Activated naive CD4-positive, alpha-beta T cell treated with anti-CD3 and anti-CD28 coated beads, Interleukin-2, amount 10 ng/mL, durations not matched to agents 7 days and 5 days (primary cell): ENCODE measurements at places on chromosomes 1 and 21.

DNA sequence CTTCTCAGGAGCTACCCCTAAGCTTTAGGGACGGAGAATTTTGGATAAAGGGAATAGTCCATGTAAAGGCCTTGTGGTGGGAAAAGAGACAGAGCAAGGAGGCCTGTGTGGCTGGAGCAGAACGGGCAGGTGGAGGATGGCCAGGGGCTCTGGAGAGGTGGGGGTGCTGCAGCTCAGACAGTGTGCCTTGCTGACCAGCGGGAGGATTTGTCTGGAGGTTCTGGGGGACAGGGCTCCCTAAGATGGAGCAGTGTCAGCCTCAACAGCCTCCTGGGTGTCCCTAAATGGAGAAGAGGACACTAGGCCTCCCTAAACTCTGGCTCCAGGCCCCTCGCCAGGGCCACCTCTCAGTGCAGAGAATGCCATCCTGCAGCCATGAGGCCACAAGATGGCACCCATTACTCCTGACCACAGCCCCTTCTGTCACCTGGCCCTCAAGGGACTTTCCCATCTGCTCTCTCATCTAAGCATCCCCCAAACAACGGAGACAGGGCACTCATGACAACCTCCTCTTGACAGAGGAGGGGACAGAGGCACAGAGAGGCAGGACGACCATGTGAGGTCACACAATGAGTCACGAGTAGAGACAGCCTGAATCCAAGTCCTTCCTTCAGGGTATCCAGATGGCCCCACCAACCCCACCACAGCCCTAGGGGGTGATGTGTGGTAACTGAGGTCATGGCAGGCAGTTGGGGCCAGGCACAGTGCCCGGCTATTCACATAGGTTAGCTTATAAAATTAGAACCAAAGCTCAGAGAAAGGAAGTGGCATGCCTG is 94.7 kb downstream of the DMRTB1 start:
- peak; percentile 17 for DNase-seq

- no peak for DNase-seq
These were observed 49.5 kb downstream of the CHODL start for GRCh38 chr21:18294100-18294499.

DNA sequence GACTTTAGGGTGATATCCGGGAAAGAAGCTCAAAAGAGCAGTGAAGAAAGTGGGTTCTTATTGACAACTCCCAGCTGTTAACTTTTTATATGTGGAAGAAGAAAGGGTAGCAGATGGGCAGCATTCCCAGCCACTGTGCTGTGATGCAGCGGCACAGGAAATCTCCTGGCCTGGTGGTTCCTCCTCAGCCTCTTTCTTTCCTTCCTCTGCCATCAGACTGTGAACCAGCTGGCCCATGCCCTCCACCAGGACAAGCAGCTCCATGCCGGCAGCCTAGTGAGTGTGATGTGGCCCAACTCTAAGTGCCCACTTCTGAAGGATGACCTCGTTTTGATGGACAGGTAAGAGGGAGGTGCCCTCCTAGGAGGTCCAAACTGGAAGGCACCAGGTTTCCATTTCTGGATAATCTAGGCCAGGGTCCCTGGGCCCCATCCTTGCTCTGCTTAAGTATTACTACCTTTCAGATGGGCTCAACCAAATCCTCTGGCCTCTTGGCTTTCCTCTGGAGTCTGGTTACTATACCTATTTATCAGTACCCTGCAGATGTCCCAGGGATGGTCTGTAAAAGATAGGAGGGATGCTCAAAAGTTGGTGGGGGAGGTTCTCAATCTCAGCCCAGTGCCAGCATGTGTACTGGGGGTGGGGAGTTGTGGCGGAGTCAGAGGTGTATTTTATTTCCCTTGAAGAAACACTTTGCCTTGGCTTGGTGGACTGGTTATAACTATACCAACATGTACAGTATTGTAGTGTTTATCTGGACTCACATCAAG is 17.0 kb downstream of the MFN2 start:
- DNase-seq, result no peak

GRCh38 chr1:51276286-51276685 is 40.2 kb downstream of the RNF11 start:
- no peak for DNase-seq

- no peak for DNase-seq
These were observed 53.9 kb downstream of the SYDE2 start for GRCh38 chr1:85146972-85147359.

DNA sequence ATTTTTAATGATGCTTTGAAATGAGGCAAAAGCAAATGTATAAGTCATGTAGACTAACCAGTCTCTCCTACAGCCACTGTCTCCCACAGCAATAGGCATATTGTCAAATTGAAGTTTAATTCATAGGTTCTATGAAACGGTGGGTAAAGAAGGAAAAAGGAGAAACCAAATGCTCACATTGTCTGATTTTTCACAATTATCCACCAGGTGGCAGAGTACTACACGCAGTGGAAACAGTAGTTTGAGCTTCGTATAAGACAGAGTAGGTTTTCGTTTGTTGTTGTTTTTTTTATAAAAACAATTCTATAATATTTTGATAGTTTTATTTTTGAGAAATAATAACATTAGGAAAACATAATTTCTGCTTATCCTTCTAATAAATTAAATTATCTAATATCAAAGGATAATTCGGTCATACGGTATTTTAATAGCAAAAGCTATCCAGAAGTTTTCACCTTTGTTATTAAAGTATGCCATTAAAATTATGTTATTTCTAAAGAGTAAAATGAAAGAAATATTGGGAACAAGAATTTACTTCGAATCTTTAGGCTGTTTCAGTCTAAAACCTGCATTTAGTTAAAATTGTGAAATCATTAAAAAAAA is 39.1 kb downstream of the TYW3 start:
- DNase-seq, result no peak

GRCh38 chr1:27634177-27634984 is 604 bp downstream of the FGR start:
- peak; percentile 68 for DNase-seq

DNA sequence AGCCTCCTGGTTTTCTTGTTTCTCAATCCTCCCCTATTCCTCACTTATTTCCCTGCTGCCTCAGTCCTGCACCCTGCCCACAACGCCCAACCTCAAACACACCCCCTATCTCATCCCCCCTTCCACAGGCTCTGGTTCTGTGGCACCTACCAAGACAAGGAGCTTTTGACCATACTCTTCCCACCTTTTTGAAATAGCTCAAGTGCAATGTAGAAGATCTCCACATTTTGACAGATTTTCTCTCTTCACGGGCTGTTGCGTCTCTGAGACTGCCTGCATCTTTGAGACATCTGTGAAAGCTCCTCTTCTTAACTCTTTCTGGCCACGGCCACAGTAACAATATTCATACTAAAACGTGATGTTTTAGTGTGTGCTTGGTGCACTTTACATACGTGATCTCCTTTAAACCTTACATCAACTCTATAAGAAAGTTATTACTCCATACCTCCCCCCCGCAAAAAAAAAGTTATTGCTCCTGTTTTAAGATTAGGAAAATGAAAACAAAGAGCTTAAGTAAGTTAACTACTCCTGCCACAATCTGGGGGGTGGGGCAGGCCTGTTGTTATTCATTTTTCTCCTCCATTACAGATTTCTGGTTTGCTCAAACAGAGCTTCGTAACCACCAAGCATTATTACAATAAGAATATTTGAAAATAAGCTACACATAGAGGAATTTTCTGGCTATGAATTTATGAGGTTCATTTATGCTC is 1.8 kb upstream of the SERBP1 start:
- no peak for DNase-seq

DNA sequence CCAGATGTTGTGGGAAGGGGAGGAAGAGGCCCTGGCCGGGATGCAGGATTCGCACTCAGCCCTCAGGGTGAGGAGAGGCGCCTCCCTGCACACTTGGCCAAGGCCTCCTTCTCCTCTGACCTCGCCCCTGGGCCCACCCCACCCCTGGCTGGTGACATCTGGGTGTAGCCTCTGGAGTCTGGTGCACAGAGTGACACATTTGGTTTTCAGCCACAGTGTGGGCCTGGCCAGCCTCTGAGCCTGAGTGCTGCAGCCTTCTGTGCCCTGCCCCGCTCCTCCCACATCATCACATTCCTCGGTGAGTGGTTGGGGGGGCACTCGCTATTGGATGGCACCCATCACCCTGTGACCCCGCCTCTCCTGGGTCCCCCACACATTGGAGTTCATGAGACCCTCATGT is 45.8 kb downstream of the PRDM16 start:
- no peak for DNase-seq

DNA sequence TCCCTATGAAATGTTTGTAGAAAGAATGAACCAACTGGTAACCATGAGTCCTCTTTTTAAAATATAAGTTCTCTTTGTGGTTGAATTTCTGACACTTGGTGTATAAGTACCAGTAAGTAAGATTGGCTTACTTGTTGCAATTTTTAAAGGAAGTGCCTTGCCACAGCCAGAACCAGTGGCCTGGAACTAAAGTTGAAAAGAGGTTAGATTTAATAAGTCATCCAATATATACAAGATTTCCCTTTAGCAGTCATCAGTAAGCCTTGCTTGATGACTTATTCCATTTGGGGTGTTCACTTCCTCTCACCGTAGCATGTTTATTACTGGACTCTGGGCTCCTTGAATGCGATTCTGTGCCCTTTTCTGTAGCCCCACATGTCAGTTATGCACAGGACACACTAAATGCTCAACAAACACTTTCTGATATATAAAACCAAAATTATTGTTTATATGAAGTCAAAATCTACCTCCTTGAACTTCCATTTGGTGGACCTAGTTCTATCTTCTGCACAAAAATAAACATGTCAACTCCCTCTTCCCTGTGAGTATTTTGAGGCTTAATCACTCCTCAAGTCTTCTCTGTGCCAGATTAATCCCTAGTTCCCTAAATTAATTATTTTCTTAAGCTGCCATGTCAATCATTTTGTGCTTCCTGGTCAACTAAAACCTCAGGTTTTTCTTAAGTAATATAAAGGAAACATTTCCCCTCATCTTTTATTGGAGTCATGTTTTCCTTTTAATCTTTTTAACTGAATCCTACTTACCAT is 218.1 kb downstream of the ST6GALNAC3 start:
- DNase-seq, result no peak

- no peak for DNase-seq
These were observed 82.6 kb upstream of the GPR52 start for GRCh38 chr1:174364996-174365736.

GRCh38 chr1:14881775-14882672 is 271.5 kb upstream of the TMEM51 start:
- DNase-seq, result no peak

DNA sequence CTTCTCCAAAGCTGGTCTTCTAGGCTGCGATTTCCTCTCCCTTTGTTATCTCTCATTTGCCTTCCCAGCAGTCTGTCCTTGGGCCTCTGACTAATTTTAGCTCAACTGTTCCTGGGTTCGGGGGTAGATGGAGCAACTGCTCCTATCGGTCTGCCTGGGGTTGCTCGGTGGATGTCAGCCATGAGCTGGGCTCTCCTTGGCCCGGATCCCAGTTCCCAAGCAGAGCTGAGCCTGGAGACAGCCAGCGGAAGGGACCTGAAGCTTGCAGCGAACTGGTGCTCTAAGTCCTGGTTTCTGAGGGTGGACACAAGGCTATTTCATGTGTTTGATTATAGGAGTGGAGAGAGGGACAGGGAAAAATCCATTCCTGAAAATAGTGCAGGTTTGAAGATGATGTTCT is 423.0 kb downstream of the RPS6KC1 start:
- DNase-seq, result no peak

- no peak for DNase-seq
These were observed 40.0 kb downstream of the L1TD1 start for GRCh38 chr1:62234688-62235087.

DNA sequence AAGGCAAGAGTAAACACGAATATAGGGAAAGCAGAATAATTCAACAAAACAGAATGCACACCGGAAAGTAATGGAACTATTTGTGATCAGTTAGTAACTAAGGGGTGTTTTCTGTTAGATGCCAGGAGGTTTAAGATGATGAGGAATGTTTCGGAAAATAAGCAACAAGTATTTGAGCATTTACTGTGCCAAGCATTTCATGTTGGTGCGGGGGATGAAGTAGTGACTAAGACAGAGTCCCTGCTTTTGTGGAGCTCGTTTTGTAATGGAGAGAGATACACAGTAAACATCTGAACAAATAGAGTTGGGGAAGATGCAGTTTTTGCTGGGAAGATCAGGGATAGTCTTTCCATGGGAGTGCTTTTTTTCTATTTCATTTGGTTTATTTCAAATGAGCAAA is 78.7 kb downstream of the DYRK1A start:
- no peak for DNase-seq

DNA sequence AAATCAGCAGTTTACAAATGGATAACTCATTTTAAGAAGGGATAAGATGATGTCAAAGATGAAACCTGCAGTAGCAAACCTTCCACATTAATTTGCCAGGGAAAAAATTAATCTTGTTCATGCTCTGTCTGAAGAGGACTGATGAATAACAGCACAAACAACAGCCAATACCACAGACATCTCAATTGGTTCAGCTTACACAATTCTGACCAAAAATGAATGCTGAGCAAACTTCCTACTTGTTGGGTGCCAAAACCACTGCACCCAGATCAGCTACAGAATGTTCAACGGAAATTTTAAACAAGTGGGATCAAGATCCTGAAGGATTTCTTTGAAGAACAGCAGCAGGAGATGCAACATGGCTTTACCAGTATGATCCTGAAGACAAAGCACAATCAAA is 98.3 kb downstream of the COQ8A start:
- no peak for DNase-seq

GRCh38 chr21:42047821-42048613 is 23.1 kb upstream of the UMODL1 start:
- no peak for DNase-seq

DNA sequence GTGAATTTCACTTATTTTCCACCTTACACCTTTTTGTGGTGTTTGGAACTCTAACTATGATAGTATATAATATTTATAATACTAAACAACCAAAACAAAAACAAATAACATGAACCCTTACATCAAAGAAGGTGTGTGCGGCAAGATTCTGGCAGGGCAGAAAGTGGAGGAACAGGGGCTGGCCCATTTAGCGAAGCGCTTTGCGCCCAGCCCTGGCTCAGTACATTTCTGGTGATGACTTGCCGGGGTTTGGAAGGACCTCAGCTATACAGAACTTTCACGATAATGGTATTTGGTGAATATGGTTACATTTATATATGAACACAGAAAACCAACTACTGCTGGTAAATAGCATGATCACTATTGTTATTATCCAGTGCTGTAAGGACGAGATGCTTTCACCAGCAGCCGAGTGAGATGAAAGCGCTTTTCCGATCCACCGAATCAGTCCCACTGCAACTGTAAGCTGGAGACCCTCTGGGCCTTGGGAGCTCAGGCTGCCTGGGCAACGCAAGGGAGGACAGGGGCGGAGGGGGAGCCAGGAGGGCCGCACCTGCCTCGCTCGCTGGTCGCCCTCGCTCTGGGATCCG is 63.9 kb downstream of the CD247 start:
- peak; percentile 50 for DNase-seq

GRCh38 chr1:209901211-209901610 is 36.8 kb upstream of the SYT14 start:
- no peak for DNase-seq

GRCh38 chr1:160169553-160170399 is 18.4 kb downstream of the ATP1A4 start:
- no peak for DNase-seq

DNA sequence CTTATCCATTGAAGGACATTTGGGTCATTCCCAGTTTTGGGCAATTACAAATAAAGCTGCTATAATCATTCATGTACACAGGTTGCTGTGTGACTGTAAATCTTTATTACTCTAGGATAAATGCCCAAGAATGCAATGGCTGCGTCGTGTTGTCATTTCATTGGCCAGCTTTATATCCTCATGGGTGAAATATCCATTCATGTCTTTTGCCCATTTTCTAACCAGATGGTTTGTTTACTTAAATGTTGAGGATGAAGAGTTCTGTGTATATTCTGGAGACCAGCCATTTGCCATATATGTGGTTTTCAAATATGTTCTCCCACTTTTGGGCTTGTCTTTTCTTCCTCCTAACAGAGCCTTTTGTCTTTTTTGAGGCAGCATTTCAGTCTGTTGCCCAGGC is 25.3 kb downstream of the TRIM11 start:
- DNase-seq, result no peak
